ENCODE measurements at places on chromosomes 6 and 20. TPM values are rescaled to one million over a fixed set of nuclear protein-coding genes. Genes with fewer than 3 reads are reported as not detected.

Gene PTGIS
- 97.6 TPM for total RNA-seq

Gene ABCC10
- total RNA-seq = 11.5 TPM

Gene SNRNP48
- total RNA-seq = 12.5 TPM

Gene POLH
- total RNA-seq = 7.5 TPM

Gene HLA-DMA
- total RNA-seq = 18.3 TPM

Gene NHLRC1
- 1.5 TPM for total RNA-seq

Gene NKAIN4
- 3.6 TPM for total RNA-seq

Gene MMP24OS
- total RNA-seq = 23.8 TPM

Gene LY6G6F
- not detected for total RNA-seq

Gene PGBD1
- total RNA-seq = 8.2 TPM

Gene CHD6
- 31.4 TPM for total RNA-seq

Gene ADGRG6
- total RNA-seq = 16.4 TPM

Gene SLC35D3
- total RNA-seq = 1.1 TPM

Gene NEURL2
- total RNA-seq = 20.9 TPM

Gene PM20D2
- 20.3 TPM for total RNA-seq

Gene ATP9A
- total RNA-seq = 34.3 TPM

Gene HUS1B
- 0.68 TPM for total RNA-seq

Gene RAET1G
- not detected for total RNA-seq

Gene SYNGAP1
- 24.6 TPM for total RNA-seq

Gene UNC5CL
- 0.55 TPM for total RNA-seq

Gene BEND3
- 1.9 TPM for total RNA-seq

Gene PDYN
- not detected for total RNA-seq

Gene MAPK13
- total RNA-seq = 3.6 TPM

Gene RAD21L1
- total RNA-seq = not detected

Gene OSTM1
- total RNA-seq = 48.9 TPM

Gene C6orf163
- 2.9 TPM for total RNA-seq

Gene SLC26A8
- total RNA-seq = not detected

Gene CAGE1
- total RNA-seq = not detected

Gene GPX5
- not detected for total RNA-seq

Gene TCF21
- total RNA-seq = 24.5 TPM

Gene FYN
- 81.4 TPM for total RNA-seq

Gene EYS
- total RNA-seq = not detected

Gene HLA-DRB1
- total RNA-seq = 23.5 TPM

Gene ANKEF1
- 0.16 TPM for total RNA-seq

Gene CPNE5
- 2.1 TPM for total RNA-seq

Gene TUBB2B
- total RNA-seq = 22.5 TPM

Gene CCN2
- 43.5 TPM for total RNA-seq

Gene TAPBP
- total RNA-seq = 80.0 TPM

Gene ENPP4
- 16.3 TPM for total RNA-seq

Gene GSTA3
- not detected for total RNA-seq

Gene OTOR
- total RNA-seq = not detected

Gene BCAS1
- not detected for total RNA-seq

Gene UNC93A
- total RNA-seq = not detected

Measured in sigmoid colon (tissue), 7 donors.